ENCODE measurements at places on chromosomes 5 and 9. TPM values are rescaled to one million over a fixed set of nuclear protein-coding genes. Genes with fewer than 3 reads are reported as not detected.

- DNase-seq = no peak
These were observed 139.8 kb downstream of the MPDZ start for GRCh38 chr9:13139641-13140171.

- no peak for DNase-seq
These were observed 69.5 kb upstream of the OSMR start for GRCh38 chr5:38776149-38776896.

The PDE4D gene
- 37.4 TPM for total RNA-seq

The CD274 gene
- total RNA-seq = 1.2 TPM

The PAX5 gene
- total RNA-seq = not detected

The DEPDC1B gene
- 29.1 TPM for total RNA-seq

The MARVELD2 gene
- 62.5 TPM for total RNA-seq

The GRIN1 gene
- total RNA-seq = 0.94 TPM

The SV2C gene
- total RNA-seq = 6.9 TPM

All from type B pancreatic cell (in vitro differentiated cells).